Iris pigment epithelial cell (primary cell): ENCODE measurements at places on chromosomes 12 and 14.

DNA sequence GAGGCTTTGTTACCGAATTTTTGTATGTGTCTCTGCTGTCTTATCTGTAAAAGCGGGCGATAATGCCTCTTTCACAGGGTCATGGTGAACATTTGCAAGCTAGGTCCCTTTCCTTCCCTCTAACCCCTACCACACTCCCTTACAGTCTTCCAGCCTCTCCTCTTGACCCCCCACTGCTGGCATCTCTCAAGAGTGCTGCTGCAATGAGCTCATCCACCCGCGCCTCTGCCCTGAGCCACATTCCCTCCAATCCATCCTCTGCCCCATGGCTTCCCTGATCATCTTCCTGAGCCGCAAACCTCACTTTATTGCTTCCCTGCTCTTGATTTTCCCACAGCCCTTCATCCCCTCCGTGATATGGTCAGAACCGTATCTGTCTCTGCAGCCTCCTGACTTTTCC lies 343.6 kb downstream of the BCL11B start:
- no peak for DNase-seq

DNA sequence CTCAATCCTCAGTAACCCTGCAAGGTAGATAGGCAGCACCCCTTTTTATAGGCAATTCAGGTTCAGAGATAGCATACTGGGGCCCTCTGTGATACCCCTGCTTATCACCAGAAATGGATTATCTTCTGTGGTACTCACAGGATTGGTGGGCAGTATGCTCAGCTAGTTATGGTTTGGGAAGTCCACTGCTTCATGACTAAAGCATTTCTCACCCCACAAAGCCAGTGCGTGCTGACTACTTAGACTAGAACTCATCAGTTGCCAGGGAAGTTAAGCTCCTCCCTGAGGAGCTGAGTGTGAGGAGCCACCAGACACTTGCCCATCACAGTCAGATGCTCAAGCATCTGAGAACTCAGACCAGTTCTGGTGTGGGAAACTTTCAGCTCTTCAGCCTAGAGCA lies 76.3 kb downstream of the SCAF11 start:
- peak; percentile 92 for DNase-seq

DNA sequence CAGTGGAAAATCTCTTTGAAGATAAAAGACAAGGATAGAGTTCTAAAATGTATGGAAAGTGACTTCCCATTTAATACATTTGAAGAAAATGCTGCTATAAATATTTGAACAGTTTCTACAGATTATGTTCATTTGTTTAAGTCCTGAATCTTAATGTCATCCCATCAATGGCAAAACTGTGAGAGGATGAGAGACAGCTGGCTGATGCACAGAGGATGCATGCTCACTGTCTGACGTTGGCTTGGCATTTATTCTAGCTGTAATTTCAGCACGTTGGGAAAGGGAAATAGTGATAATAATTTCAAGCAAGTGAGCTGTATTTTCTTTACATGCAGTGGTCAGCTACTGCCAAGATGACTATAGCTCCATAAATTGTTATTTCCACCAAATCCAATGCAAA lies 40.5 kb downstream of the PPFIA2 start:
- no peak for DNase-seq

DNA sequence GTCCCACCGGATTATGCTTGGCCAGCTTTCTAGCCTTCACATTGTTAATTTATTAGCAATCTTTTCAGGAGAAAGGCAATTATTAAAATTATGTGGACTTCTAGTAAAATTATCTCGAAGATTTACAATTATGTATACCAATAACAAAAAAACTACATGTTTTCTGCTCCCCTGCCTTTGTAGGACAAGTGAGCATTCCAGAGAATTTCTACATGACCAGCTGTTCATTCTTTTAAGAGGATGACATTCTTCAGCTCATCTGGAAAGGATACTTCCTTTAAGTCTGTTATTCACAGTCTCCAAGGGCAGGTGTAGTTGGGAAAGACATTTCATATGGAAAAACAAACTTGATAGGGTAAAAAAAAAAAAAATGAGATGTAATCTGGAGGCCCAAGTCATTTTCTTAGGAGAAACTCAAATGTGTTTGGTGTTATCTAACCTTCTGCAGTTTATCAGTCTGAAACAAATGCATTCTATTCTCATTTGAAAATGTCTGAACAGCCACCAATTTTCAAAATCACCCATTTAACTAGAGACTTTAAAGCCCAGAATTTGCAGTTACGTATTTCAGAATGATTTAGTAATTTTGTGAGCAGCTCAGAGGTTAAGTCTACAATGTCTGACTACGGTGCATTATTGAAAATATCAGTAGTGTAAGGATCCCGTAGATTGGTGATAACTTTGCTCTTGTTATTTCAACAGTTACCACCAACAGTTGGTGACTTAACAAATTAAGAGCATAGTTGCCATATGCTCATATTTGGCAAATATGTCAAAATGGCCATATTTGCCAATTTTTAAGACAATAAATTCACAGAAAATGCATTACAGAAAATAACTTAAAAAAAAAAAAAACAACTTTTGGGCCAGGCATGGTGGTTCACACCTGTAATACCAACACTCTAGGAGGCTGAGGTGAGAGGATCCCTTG lies 1.8 kb upstream of the PHLDA1 start:
- DNase-seq = no peak

DNA sequence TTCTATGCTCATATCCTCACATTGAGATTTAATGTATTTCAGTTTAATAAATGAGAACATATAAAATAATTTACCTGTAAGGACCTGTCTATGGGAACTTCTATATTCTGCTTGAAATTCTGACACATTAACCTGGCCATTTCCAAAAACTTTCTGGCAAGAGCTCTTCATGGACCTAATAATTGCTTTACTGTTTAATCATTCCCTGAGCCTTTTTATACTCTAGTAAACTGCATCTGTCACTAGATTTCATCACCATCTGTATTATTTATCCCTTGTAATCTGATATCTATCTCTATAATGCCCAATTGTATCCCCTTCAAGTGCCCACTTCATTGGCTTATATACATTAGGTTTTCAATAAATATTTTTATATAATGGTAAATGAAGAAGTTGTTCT lies 327.7 kb downstream of the RAD51B start:
- DNase-seq = peak; percentile 45

DNA sequence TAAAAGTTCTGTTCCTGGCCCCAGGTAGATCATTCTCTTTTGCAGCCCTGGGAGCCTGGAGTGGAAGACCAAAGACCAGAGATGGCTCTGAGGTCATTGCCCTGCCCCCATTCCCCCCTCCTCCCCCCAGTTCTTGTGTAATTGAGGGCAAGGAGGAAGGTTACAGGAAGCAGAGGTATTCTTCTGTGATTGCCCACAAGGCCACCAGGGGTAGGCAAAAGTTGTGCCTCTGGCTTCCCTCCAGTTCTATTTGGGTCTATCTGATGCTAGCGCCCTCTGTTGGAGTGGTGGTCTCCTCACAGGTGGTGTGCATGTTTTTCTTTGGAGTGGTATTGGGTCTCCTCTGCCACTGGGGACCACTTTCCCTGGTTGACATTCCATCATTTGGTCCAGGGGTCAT lies 41.2 kb upstream of the CRY1 start:
- DNase-seq = no peak

DNA sequence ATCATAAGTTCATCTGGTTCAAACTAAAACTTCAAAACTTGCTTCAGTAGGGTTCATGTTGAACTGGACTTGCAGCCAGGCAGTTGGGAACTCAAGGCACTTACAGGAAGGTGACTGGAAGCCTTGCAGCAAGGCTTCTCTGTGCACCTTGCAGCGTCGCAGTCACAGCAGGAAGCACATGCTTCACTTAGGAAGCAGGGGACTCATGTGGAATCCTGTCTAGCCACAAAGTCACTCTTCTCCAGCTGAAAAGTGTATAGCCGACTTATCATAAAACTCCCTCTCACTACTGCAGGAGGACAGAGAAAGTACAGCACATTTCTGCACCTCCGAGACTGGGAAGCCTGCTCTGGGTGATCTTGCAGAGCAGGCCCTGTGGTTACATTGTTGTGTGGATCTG lies 114.0 kb upstream of the PRB2 start:
- DNase-seq = no peak

DNA sequence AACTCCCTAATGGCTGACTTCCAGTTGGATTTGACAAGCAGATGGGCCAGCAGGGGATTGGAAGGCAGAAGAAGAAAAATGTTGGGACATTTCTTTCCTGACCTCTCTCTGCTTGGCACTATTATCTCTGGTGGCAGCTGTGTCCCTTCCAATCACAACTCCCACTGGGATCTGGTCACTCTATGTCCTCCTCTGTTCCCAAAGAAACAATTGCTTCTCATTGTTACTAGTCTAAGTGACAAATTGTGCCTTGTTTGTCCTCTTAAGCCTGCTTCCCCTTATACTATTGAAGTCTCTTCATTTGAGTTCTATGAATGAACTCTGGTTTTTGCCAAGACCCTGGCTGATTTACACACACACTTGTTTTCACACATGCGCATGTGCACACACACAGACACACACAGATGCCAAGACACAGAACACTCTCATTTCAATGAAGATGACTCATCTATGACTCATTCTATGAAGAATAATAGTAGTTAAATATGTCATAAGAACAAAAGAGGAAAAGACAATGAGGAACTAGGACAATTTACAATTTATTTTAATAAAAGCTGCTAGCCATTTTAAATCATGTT lies 83.0 kb upstream of the FAR2 start:
- DNase-seq = peak; percentile 54
